ENCODE measurements at places on chromosomes 5 and 9.

- peak; percentile 90 for DNase-seq
Observed at GRCh38 chr5:140690941-140691924, at the start of the genes HARS1 and HARS2. Gene HARS1, minus strand, starts transcription at chr5:140691370. Its CDS starts 66 bp downstream, at chr5:140691304. Gene HARS2, plus strand, starts transcription at chr5:140691455. Its CDS starts 194 bp downstream, at chr5:140691649.

DNA sequence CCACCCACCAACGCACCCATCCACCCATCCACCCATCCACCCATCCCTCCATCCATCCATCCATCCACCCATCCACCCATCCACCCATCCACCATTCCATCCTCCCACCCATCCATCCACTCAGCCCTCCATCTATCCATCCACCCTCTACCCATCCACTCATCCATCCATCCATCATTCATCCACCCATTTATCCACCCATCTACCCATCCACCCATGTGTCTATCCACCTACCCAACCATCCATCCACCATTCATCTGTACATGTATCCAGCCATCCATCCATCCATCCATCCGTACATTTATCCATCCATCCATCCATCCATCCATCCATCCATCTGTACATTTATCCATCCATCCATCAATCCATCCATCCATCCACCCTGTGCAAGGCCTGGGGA lies 11.1 kb upstream of the VAV2 start:
- DNase-seq: no peak

DNA sequence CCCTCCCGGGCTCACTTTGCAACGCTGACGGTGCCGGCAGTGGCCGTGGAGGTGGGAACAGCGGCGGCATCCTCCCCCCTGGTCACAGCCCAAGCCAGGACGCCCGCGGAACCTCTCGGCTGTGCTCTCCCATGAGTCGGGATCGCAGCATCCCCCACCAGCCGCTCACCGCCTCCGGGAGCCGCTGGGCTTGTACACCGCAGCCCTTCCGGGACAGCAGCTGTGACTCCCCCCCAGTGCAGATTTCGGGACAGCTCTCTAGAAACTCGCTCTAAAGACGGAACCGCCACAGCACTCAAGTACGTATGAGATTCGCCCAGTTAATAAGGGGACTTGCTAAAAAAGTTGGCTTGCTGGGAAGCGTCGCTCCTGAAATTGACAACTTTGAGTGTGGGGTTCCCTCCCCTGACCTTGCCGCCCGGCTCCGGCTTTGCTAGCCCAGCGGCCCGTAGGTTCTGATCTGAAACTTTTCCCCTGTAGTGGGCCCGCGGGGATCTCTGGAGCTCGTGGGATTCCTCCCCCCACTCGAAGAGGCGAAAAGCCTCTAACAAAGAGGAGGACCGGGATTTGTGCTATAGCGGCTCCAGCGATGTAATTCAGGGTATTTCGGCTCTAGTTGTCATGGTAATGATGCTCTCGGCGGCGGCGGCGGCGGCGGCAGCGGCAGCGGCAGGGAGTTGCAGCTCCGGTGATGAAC lies 572 bp downstream of the NR4A3 start:
- peak; percentile 51 for DNase-seq

DNA sequence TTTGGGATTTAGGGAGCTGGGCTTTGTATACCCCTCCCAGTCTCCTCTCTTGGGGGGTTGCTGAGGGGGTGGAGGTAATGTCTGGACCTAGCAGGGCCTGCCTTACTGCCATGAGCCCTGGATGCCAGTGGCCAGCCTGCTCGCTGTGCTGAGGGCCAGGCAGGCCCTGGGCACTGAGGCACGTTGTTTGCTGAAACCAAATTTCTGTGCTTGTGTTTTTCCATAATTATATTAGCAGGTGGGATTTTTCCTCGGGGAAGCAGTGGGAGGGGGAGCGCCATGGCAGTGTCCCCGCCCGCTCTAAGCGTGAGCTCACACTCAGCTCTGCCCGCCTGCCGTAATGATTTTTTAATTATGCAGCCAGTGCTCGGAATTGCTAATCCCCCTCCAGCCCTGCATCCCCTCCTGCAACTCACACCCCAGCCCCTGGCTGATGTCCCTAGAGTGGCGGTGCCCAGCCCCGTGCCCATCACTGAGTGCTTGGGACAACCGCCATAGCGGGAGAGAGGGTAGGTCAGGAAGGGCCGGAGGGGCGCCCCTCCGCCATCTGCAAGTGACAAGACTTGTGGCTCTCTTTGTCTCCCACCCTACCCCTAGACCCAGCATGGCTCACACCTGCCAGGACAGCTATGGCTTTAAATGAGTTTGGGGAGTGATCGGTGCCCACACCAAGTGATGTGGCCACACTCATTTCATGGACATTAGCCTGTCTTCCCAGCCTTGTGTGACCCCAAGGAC lies 20.9 kb downstream of the CXXC5 start:
- DNase-seq: no peak

GRCh38 chr9:91187965-91188344 lies 173.8 kb downstream of the AUH start:
- DNase-seq: no peak

Data from stimulated activated CD4-positive, alpha-beta T cell treated with anti-CD3 and anti-CD28 coated beads, Interleukin-1b, Interleukin-23, amount 100 ng/mL, for 48 hours (primary cell).